ENCODE measurements at places on chromosomes 2 and 18.

- no peak for DNase-seq
These were observed 36.3 kb downstream of the ACVR1 start for GRCh38 chr2:157839822-157840221.

DNA sequence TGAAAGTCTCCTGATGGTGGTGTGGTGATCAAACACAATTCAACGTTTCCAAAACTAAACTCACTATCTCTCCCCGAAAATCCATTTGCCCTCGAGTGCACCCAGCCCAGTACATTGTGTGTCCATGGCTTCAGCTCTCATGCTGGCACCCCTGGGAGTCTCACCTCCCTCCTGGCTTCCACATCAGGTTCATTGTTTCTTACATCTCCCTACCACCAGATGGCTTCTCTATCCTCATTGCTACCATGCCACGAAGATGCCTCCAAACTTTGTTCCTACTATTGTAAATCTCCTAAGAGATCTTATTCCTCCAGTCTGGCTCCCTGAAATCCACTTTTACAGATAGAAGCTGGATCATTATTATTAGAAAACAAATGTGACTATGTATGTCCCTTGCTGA lies 197.0 kb downstream of the MYT1L start:
- DNase-seq, result no peak

DNA sequence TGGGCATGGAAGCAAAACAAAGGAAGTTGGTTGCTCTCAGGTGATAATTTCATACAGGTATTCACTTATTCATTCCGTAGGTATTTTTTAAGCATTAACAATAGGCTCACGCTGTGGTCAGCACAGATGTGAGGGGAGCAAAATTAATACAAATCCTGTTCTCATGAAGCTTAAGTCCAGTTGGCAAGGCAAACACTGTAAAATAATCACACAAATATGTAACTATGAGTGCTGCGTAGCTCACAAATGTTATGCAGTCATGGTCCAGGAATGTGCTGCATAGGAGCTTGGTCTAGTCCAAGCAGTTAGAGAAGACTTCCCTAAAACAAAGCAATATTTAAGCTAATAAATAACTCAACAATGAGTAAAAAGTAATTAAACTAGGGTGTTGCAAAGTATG lies 23.9 kb downstream of the SP5 start:
- DNase-seq, result no peak

DNA sequence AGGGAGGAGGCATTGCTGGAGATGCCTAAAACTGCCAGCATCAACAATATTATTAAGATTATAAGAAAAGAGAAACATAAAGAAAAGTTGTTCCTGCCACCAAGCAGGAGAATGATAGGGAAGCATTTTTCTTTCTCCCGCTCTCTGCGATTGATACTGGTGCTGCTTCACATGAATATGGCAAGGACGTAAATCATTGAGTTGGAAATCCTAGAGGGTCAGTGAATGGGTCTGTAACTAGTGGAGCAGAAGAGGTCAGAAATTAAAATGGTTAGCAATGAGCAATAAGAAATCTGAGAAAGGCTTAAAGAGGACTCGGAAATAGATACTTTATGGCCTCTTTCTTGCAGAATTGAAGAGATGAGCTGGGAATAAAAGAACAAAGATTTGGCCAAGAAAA lies 631.7 kb downstream of the BCL11A start:
- DNase-seq, result no peak

DNA sequence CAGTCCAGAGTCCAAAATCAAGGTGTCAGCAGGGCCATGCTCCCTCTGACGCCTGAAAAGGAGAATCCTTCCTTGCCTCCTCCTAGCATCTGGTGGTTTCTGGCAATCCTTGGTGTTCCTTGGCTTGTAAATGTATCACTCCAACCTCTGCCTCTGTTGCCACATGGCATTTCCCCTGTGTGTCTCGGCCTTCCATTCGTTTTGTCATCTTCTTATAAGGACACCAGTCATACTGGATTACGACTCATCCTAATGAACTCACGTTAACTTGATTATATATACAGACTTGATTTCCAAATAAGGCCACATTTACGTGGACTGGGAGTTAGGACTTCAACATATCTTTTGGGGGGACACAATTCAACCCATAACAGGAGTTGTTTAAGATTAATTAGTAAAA lies 15.8 kb downstream of the PMAIP1 start:
- DNase-seq, result no peak

DNA sequence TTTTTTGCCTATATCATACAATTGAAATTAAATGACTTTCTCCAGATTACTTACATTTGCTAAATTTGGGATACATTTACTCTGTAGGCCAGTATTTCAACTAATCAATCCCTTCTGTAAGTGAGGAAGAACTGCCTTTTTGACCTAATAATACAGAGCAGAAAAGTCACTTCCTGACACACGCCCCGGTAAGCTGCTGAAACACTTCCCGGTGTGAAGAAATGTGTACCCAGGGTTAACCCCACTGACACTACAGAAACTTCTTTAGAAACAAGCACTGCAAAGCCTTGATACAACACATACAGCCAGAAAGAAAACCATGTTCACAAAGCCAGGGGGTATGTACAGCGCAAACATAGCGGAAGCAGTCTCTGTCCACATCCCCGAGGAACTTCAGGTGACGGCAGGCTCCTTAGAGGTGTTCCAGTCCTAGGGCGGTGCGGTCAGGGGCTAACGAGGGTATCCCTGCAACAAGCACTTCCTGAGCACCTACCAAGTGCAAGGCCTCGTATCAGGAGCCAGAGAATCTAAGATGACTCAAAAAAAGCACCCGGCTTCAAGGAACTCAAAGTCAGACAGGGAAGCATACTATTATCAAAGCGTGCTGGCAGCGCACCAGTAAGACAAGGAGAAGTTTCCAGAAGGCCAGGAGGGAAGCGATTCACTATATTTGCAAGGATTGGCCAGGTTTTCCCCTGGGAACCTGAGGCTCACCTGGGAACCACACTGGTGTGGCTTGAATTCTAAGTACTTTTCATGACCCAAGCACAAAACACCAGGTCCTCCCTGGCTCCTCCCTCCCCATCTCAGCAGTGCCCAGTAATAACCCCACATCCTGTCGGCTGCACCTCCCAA lies 46.6 kb downstream of the ZNF516 start:
- DNase-seq, result no peak

- DNase-seq, result no peak
These were observed 29.0 kb downstream of the ANO7 start for GRCh38 chr2:241217320-241218031.

GRCh38 chr2:97936199-97936598 lies 59.5 kb downstream of the TMEM131 start:
- no peak for DNase-seq

GRCh38 chr2:189866296-189866695 lies 82.0 kb downstream of the PMS1 start:
- no peak for DNase-seq

DNA sequence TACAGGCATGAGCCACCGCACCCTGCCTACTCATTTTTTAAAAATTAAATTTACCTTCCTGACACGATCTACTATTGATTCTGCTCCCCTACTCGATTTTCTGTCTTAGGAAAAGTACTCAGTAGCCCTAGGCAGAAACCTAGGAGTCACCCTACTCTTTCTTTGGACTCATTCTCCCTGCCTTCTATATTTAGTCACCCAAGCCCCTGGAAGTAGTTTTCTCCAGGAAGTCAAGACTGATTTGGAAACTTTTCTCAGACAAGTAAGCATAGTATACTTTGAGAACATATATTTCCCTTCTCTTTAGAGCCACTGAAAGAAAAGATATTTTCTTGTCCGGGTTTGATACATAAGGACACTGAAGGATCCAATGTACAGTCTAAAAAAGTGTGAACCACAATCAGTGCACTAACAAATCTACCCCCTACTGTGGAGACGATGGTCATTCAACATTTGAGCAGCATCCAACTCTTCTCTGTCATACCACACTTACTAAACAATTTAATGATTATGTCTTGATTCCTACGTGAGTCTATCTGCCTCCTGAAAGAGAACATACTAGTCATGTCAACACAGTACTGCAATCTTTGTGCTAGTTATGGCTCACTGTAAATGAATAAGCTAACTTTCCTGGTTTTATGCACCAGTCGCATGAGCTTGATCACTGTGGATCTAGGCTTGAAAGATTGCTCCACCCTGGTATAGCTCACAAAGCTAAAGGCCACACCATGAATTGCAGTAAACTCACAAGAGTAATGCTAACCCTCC lies 19.8 kb downstream of the YWHAQ start:
- no peak for DNase-seq

DNA sequence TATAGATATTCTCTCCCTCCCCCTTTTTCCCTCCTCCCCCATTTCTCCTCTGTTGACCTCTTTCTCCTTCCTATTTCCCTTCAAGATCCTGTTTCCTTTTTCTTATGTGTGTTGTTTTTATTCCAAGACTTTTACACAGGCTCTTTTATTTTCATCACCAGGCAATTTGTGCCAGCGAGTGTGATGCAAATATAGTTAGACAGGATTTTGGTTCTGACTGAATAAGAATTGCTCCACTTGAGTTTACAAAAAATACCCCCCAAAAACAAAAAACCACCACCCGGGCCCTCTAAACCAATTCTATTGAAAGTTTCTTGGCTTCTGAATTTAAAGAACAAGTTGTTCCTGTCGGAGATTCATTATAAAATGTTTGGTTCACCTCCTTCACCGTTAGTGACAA lies 50.9 kb upstream of the MAPK4 start:
- no peak for DNase-seq

DNA sequence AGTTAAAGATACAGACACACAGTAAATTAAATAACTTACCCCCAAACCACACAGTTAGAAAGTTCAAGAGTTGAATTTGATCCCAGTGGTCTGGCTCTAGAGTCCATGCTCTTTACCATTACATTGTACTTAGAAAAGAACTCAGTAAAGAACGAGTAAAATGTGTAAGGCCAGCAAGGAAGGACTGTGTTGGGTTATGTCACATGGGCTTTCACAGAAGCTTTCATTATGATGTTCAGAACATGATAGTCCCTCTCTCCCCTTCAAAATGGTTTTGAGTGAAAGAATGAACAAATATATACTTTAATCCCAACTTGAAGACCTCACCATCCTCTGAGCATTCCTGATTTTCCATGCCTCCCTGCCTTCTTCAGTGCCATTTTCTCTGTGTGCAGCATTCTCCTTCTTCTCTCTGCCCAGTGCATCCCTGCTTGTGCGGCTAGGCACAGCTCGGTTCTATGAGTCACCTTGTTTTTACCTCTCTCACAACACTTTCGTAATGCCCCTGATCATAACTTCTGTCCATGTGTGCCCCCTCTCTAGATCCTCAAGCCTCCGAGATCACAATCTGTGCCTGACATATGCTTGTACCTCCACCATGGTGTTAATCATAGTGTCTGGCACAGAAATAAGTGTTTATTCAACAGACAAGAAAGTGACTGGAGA lies 22.0 kb downstream of the RASGRP3 start:
- no peak for DNase-seq

DNA sequence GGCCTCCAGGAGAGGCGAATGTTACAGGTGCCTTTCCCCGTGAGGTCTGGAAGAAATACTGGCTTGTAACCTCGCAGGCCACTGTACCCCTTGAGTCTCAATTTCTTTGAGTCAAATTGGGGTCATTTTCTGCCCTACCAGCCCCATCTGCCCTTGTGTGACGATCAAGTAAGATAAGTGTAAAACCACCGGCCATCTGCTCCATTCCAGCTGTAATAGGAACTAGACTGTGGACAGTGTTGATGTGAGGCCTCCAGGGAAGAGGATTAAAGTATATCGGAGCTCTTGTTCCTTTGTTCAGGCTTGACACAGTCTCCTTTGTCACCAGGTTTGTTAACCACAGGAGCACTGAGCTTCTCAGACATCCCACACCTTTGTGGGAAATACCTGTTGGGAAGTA lies 65.6 kb downstream of the MRPS9 start:
- no peak for DNase-seq

Measured in stimulated activated CD8-positive, alpha-beta memory T cell treated with anti-CD3 and anti-CD28 coated beads, Interleukin-2, amount 100 ng/mL, for 1 hour (primary cell).